Memory B cell (primary cell): ENCODE measurements at places on chromosomes 4 and X.

DNA sequence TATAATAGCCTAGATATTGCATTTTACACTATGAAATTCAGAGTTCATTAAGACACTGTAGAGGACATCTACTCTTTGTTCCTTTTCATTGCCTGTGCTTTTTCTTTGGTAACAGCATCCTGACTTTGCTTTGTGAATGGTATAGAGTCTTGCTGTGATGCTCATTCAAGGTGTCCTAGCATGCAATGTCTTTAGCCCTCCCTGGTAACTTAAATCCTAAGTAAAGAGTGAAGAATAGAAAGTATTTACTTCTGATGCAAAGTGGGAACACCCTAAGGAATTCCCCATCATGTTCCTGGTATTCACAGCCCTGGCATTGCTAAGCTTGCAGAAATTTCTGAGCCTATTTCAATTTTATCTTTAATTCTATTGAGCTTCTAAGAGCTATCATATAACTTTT is 400.1 kb downstream of the FAT4 start:
- H3K36me3 ChIP-seq, result no peaks in the 10 kb centered on the region
- H3K4me3 ChIP-seq, result no peak overlapping the region
- H3K27ac ChIP-seq, result no peak overlapping the region
- no peak for DNase-seq
- no peaks in the 10 kb centered on the region for H3K4me1 ChIP-seq

- peaks cover 7% of the 10 kb centered on the region for H3K4me1 ChIP-seq
- H3K27ac ChIP-seq, result no peak overlapping the region
- H3K36me3 ChIP-seq, result peaks cover 17% of the 10 kb centered on the region
- H3K27me3 ChIP-seq, result no peaks in the 10 kb centered on the region
Measured at GRCh38 chr4:80035336-80035735, 37.7 kb downstream of the ANTXR2 start.

DNA sequence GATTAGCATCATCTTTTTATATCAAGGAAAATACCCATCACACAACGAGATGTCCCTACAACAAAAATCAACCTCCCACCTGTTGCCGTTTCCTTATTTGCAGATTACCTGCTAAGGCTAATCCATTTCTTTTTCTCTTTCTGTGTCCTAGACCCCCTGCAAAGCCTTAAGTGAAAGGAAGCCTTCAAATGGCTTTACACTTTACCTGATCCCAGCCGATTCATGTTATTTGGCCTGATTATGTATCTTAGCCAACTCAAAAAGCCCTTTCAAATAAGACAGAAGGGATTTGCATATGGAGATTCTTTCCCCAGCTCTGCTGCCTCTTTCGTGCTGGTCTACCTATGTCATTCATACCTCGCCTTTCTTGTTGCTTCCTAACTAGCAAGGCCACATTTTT is 14.4 kb downstream of the ABCG2 start:
- H3K27ac ChIP-seq, result no peak overlapping the region
- no peaks in the 10 kb centered on the region for H3K36me3 ChIP-seq
- no peaks in the 10 kb centered on the region for H3K4me1 ChIP-seq
- no peak overlapping the region for H3K4me3 ChIP-seq
- no peak for DNase-seq

DNA sequence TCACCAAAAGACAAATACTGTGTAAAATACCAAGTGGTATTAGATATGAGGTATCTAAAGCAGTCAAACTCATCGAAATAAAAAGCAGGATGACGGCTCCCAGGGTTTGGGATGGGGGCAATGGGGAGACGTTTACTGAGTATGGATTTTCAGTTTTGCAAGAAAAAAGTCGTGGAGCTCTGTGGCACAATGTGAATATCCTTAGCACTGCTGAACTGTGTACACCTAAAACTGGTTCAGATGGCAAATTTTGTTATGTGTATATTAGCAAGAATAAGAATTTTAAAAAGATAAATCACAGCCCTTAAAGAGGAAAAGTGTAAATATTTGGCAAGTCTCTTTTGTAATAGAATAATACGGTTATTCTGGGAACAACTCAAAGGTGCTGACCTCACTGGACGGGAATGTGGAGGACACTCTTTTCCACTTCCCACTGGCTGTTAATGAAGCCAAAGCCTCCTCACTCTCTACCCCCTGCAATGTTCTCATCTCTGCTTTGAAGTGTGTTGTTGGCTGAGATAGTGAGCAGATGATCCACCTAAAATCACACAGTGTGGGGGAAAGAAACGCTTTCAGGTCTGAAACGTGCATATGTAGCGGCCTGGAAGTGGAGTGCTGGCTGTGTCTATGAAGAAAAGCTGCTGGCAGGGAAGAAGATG is 49.2 kb downstream of the SEL1L3 start:
- DNase-seq, result no peak
- no peak overlapping the region for H3K27ac ChIP-seq
- H3K27me3 ChIP-seq, result no peaks in the 10 kb centered on the region
- peaks cover 37% of the 10 kb centered on the region for H3K36me3 ChIP-seq
- H3K4me3 ChIP-seq, result no peak overlapping the region
- H3K4me1 ChIP-seq, result no peaks in the 10 kb centered on the region

GRCh38 chr4:128517096-128517738 is 229.6 kb upstream of the PGRMC2 start:
- no peak overlapping the region for H3K4me3 ChIP-seq
- H3K36me3 ChIP-seq, result no peaks in the 10 kb centered on the region
- no peak overlapping the region for H3K27ac ChIP-seq
- H3K4me1 ChIP-seq, result no peaks in the 10 kb centered on the region

GRCh38 chrX:69130439-69130838 is 34.8 kb downstream of the PJA1 start:
- no peak overlapping the region for H3K27ac ChIP-seq
- H3K36me3 ChIP-seq, result no peaks in the 10 kb centered on the region
- peaks cover 6% of the 10 kb centered on the region for H3K27me3 ChIP-seq
- DNase-seq, result no peak
- H3K4me3 ChIP-seq, result no peak overlapping the region
